Epithelial cell of proximal tubule (primary cell): ENCODE measurements at places on chromosomes 12 and 14. TPM values are rescaled to one million over a fixed set of nuclear protein-coding genes. Genes with fewer than 3 reads are reported as not detected.

MGAT4C gene
- not detected in 2 replicates for total RNA-seq

DNA sequence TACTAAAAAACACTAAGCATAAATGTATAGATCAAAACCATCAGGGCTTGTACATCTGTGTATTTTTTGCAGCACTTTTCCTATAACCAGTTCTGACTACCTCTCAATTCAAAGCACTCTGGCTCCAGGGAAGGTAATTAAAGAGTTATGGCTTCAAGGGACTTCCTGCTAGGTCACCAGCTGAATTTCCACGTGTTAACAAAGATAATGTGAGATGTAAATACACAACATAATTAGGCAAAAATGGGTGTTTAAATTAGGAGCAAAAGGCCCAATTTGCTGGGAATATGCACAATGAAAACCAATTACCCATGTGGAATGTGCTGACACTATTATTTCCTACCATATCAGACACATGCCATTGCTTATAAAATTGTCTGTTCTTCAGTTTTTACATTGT is 513.4 kb upstream of the FLRT2 start:
- DNase-seq = no peak

PRB3 gene
- total RNA-seq = not detected in 2 replicates

DNA sequence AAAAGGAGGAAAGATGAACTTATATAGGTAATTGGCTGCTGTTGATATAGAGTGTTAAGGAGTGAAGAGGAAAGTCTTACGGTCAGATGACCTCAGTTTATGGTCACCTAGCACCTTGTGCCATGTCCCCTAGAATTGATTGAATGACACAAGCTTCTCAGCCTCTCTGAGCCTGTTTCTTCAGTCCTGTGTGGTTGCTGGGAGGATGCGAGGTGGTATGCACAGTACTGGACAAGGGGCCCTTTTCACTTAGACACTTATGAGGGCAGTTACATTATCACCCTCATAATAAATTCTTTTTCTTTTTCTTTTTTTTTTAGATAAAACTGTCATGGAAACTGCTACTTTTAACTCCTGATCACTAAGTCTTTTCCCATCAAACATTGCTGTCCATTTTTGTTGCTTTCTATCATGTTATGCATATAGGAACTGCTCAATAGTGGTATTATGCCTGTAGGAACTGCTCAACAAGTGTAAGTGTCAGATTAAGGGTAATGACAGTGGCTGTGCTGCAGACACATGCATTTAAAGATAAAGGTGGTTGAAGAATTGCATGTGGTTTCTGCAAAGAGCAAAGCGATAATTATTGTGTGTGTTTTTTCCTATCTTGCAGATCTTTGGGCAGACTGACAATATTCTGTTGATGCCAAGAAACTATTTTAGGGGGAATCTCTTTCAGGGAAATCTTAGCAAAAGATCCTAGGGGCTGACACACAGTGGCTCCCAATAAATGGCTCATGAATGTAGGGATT is 11.6 kb downstream of the ANO6 start:
- DNase-seq = no peak

DNA sequence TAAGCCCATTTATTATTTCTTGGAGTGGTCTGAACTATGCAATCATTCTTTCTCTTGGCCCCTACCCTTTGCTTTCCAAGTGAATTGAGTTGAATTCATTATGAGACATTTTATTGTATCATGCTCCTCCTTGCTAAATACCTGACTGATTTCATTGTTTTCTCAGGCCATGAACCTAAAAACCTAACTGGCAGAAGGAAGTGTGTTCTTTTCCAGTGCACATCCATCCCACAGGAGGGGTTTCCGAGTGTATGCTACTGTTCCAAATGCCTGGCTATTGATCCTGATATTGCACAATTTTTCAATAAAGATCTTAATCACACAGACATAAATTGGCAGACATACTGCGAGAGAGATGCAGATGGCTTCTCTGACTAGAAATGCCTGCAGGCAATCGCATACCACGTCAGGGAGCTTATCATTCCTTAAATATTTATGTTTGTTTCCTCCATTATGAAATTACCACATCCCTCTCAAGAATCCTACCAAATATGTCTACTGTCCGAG is 162.2 kb upstream of the EGLN3 start:
- no peak for DNase-seq

GLRX5 gene
- total RNA-seq = 51.4 and 94.1 TPM in 2 replicates
